ENCODE measurements at places on chromosomes 6 and 20. TPM values are rescaled to one million over a fixed set of nuclear protein-coding genes. Genes with fewer than 3 reads are reported as not detected.

C20orf141 gene
- not detected for total RNA-seq

WFDC5 gene
- total RNA-seq: not detected

MDFI gene
- total RNA-seq: not detected

KCNQ5 gene
- total RNA-seq: 2.6 TPM

SLC44A4 gene
- 201 TPM for total RNA-seq

DNA sequence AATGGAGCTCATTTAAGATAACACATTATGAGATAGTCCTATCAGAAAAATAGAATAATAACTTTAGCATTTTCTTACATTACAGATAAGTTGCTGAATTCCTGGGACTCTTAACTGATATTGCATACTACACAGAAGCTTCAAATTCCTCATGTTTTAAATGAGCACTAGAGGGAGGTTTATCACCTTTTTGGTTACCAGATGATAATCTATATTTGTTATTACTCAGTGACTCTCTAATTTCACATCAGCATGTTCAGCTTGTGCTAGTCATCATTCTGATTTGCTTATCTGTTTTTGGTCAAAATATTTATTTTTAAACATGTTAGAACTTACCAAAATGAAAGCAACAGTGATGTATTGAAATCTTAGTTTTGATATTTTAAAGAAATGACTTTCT, 20.5 kb upstream of the GJA10 start:
- no peak for DNase-seq

DNA sequence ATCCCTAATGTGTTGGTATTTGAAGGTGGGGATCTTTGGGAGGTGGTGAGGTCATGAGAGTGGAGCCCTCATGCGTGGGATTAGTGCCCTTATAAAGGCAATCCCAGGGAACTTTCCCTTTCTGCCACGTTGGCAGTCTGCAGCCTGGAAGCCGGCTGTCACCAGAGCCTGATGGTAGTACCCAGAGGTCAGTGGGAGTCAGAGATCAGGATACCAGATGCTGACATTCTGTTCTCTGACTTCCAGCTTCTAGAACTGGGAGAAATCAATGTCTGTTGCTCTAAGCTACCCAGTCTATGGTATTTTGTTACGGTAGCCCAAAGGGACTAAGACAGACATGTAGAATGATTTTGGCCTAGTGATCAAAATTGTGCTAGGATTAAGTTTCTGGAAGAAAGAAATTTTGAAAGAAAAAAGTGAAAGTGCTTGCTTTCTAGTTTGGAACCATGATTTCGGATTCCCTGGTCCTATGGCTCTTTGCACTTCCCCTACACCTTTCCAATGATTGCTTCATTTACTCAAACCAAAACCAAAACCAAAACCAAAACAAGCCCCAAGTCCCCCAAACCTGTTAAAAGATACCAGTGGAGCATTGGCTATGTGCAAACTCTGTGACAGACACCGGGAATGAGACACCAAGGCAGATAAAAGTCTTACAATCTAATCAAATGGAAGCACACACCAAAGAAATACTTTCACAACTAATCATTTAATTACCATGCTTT, 173.7 kb upstream of the ZNF217 start:
- no peak for DNase-seq

GRCh38 chr6:20949138-20949537, 414.9 kb downstream of the CDKAL1 start:
- no peak for DNase-seq

DNA sequence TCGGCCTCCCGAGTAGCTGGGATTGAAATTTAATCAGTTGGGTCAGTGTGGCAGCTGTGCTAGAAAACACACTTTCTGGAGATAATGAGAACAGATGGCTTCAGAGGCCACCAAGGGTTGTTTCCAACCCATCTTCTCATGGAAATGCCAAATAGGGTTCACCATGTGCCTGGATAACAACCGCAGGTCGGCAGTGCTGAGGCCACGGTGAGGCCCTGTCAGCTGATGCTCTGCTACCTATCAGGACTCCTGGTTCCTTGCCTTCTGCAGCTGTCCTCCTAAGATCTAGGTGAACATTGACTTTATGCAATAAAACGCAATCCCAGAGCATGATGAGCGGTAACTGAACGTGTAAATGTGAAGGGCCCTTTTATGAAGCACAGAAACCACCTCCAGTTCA, 139.3 kb upstream of the SNX9 start:
- no peak for DNase-seq

DNA sequence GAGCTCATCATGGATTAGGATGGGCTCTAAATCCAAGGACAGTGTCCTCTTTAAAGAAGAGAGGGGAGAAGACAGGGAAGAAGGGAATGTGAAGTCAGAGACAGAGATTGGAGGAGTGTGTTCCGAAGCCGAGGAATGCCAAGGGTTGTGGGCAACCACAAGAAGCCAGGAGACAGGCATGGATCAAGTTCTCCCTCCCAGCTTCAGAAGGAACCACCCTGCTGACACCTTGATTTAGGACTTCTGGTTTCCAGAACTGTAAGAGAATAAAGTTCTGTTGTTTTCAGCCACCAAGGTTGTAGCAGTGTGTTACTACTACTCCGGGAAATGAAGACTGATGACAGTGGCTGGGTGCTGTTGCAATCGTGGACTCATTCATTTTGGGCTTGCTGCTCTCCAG, 120.1 kb downstream of the RPS12 start:
- no peak for DNase-seq

DNA sequence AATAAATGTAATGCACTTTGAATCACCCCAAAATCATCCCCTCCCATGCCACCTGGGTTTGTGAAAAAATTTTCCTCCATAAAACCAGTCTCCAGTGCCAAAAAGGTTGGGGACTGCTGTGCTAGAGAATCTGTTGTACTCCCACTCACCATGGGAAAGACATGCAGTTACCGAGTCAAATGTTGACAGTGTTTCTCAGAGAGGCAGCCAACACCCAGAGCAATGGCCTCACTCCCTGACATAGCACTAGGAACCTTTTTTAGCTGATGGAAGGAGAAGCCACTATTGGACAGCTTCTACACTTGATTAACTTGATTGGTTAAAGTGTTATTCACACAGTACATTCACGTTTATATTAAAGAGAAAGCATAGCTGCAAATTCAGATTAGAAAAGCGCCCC, 59.8 kb upstream of the MANEA start:
- no peak for DNase-seq

DNA sequence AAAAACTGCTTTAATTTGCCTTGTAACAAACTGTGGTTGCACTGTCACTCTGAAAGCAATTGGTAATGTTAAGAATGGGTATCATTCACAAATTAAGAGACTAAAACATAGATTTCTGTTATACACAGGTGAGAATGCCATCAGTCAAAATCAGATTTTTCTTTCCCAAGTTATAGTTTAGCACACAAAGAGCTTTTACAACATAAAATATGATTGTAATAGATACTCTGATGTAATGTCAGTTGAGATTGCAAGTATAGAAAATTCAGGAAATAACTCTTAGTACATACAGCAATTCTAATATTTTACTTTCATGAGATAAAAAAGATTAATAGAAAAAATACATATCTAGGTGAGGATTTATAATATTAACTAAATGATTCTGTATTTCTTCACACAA, 2.3 kb upstream of the ME1 start:
- no peak for DNase-seq

GRCh38 chr6:6516666-6517458, 71.7 kb upstream of the LY86 start:
- no peak for DNase-seq

DNA sequence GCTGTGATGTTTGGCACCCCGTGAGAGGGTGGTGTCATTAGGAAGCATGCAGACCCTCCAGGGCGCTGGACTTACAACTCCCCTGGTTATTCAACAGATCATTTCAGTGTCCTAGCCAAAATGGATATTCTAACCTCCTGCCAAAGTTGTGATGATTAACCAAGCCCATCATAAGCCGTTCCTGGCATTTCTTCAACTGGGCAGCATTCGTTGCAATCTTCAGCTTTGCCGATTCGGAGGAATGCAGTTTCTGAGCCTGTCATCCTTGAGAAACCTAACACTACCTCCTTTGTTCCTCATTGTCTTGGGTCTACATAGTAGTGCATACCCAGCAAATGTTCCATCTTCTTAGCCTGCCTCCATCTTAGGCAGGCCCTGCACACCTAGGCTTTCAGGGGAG, 79.2 kb upstream of the MAP3K4 start:
- no peak for DNase-seq

DNA sequence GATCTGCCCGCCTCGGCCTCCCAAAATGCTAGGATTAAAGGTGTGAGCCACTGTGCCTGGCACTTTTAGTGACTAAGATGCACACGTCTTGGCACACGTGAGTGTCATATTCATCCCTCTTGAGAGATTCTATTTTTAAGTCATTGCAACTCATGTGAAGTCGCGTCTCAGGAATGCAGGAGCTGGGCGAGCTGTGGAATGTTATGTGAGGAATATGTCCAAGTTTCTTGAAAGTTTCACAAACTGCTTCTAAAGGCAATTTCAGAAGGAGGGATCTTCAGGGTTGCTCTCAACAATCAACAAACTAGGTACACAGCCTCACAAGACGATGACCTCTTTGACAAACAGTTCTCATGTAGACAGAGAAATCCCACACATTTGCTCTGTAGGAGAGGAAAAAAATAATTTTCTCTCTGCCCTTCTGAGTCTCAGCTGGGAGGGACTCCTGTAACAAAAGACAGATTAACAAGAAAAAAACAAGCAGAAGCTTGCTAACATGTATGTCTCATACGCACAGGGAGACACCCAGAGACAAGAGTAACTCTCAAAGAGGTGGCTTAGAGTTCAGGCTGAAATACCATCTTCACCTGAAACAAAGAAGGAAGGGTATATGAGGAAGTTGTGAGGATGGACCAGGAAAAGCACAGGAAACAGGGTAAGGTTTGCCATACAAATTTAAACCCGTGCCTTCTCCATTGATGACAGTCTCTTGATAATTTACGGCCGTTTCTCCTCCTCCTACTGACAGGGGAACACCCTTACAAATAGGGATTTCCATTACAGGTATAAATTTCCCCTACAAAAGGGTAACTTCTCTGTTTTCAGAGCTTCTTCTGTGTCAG, 45.3 kb upstream of the FAM50B start:
- DNase-seq: no peak

DNA sequence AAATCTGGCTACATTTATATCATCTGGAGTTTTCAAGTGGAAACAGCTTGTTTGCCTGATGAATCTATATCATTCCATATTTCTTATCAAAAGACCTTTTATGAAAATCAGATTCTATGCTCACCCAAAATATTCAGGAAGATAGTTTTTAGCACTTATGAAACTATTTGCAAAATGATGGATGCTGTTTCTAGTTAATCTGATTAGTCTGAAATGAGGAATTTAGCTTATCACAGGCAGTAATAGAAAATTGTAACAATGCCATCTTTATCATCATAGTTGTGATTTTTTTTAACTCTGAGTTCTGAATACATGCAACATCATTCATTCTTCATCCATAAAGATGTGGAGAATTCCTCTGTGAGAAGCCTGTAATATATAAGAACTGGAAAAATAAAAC, 229.7 kb downstream of the PLCB1 start:
- no peak for DNase-seq

DNA sequence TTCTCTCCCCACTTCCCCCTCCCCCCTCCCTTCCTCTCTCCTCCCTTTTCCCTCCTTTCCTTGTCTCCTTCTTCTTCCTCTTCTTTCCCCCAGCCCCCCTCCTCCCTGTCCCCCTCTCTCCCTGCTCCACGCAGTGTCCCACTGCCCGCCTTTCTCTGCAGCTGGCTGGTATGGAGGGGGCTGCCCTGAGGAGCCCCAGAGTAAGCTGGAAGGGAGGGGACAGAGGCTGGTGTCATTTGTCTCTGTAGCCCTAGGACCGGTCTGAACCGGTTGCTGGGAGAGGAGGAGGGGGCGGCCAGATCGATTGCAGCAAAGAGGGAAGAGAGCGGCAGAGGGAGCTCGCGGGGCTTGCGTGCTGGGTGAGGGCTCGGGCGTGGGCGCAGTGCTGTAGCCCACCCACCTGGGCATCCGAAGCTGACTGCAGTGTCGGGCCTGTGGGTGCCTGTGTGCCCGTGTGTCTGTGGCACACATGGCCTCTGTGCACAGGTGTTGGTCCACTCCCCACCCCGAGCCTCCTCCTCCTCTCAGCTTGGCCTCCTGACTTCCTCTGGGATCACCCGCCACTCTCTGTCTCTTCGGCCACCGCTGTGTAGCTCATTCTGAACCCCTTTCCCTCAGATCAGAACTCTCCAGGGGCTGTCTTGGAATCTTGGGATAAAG, 50.6 kb downstream of the SRC start:
- DNase-seq: no peak

DNA sequence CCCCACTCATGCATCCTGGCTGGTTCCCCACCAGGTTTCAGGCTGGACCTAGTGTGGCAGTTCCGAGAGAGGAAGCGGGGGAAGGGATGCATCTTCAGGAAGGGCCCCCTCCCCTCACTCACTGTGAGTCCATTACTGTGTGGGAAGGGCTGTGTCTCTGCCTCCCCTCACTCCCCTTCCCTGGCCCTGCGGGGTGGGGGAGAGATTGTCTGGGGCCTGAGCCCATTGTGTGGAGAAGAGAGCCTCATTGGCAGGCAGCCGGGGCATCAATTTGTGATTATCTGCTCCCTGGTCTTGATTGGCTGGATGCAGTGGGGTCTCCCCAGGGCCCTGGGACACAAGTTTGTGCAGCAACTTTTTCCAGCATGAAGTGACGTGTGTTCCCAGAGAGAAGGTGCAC, 4.1 kb upstream of the MYT1 start:
- no peak for DNase-seq
